Activated naive CD4-positive, alpha-beta T cell treated with anti-CD3 and anti-CD28 coated beads for 36 hours (primary cell): ENCODE measurements at places on chromosomes 3 and 15.

GRCh38 chr3:194423317-194423716, 24.3 kb upstream of the GP5 start:
- H3K27ac ChIP-seq: no peak overlapping the region
- no peak for DNase-seq
- no peaks in the 10 kb centered on the region for H3K4me1 ChIP-seq
- no peak overlapping the region for H3K4me3 ChIP-seq
- peaks cover 29% of the 10 kb centered on the region for H3K36me3 ChIP-seq

GRCh38 chr3:108301695-108302404, 5.5 kb downstream of the HHLA2 start:
- peak overlapping the region; percentile 48 for H3K4me3 ChIP-seq
- H3K27ac ChIP-seq: peak overlapping the region; percentile 59
- DNase-seq: peak; percentile 26
- no peaks in the 10 kb centered on the region for H3K27me3 ChIP-seq
- H3K4me1 ChIP-seq: peaks cover 45% of the 10 kb centered on the region
- no peaks in the 10 kb centered on the region for H3K36me3 ChIP-seq

- H3K36me3 ChIP-seq: peaks cover 1% of the 10 kb centered on the region
- DNase-seq: no peak
- no peaks in the 10 kb centered on the region for H3K4me1 ChIP-seq
- no peak overlapping the region for H3K4me3 ChIP-seq
- H3K27me3 ChIP-seq: no peaks in the 10 kb centered on the region
These were observed 413.4 kb upstream of the CFAP20DC start for GRCh38 chr3:59463253-59463652.

- no peaks in the 10 kb centered on the region for H3K36me3 ChIP-seq
- H3K4me1 ChIP-seq: peaks cover 13% of the 10 kb centered on the region
- no peaks in the 10 kb centered on the region for H3K27me3 ChIP-seq
- no peak for DNase-seq
- no peak overlapping the region for H3K27ac ChIP-seq
These were observed 166.4 kb upstream of the UBE2E2 start for GRCh38 chr3:23036728-23037127.

DNA sequence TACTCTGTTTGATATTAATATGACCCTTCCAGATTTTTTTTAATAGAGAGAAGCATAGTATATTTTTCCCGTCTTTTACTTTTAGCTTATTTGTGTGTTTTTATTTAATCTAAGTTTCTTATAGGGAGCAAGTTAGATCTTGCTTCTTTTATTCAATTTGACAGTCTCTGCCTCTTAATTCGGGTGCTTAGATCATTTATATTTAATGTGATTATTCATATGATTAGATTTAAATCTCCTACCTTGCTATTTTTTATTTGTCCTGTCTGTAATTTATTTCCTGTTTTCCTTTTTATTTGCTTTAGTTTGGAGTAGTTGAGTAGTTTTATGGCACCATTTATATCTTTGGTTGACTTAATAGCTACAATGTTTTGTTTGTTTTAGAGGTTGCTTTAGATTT, 66.1 kb downstream of the GJD2 start:
- peaks cover 6% of the 10 kb centered on the region for H3K27me3 ChIP-seq
- H3K27ac ChIP-seq: no peak overlapping the region
- H3K4me3 ChIP-seq: no peak overlapping the region
- H3K36me3 ChIP-seq: no peaks in the 10 kb centered on the region

GRCh38 chr3:84547207-84547606, 411.6 kb upstream of the CADM2 start:
- H3K27ac ChIP-seq: no peak overlapping the region
- no peaks in the 10 kb centered on the region for H3K36me3 ChIP-seq

GRCh38 chr3:50491023-50491422, 12.4 kb downstream of the CACNA2D2 start:
- H3K4me3 ChIP-seq: no peak overlapping the region
- H3K27ac ChIP-seq: no peak overlapping the region
- H3K4me1 ChIP-seq: peaks cover 9% of the 10 kb centered on the region
- no peaks in the 10 kb centered on the region for H3K27me3 ChIP-seq
- peak; percentile 58 for DNase-seq
- no peaks in the 10 kb centered on the region for H3K36me3 ChIP-seq

DNA sequence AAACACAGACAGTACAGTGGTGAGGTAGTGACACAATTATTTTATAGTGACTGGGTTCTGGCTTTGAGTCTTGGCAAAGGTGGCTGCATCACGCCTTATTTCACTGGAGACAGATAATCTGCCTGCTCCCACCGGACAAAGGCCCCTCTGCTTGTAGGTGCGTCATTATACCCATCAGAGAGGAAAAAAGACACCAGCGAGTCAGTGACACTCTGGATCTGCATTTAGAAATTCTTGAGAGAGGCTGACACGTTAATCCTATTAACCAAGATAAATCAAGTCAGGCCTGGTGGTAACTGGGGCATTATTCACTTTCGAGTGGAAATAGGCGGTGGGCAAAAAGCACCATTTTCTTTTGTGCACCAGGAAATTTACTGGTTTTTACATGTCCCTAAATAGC, 76.2 kb downstream of the NR2F2 start:
- H3K27me3 ChIP-seq: peaks cover 55% of the 10 kb centered on the region
- peaks cover 14% of the 10 kb centered on the region for H3K4me1 ChIP-seq
- no peak overlapping the region for H3K4me3 ChIP-seq
- no peak overlapping the region for H3K27ac ChIP-seq
- no peak for DNase-seq

DNA sequence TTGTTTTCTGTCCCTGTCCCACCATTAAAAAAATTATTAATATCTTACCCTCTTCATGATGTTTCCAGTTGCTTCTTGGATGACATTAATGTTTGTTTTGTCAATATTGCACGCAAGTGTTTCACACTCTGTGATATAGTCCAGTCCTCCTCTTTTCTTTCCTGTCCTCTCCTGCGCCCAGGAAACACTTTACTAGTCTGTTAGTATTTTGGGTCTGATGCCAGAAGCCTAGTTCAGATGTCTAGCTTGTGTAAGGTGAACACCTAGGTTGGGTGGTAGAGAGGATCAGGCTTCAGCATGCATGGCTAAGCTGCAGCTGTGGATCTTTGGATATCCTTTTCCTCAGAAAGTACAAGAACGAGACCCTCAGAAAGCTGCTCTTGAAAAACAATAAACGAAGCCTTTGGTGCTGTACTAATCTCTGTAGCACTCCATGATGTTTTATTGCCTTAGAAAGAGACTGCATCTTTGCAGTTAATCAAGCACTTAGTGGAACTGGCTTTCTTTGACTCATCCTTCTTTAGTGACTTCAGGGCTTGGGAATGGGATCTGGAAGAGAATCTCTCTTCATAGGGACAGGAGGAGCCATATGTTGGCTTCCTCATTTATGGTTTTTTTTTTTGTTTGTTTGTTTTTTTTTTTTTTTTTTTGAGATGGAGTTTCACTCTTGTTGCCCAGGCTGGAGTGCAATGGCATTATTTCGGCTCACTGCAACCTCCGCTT, 253.4 kb downstream of the LPP start:
- H3K27ac ChIP-seq: no peak overlapping the region
- no peaks in the 10 kb centered on the region for H3K27me3 ChIP-seq
- peaks cover 20% of the 10 kb centered on the region for H3K36me3 ChIP-seq
- no peak for DNase-seq

GRCh38 chr3:62795978-62796657, 79.1 kb downstream of the CADPS start:
- no peak overlapping the region for H3K4me3 ChIP-seq
- no peaks in the 10 kb centered on the region for H3K27me3 ChIP-seq
- no peak for DNase-seq
- H3K27ac ChIP-seq: no peak overlapping the region
- H3K36me3 ChIP-seq: peaks cover 2% of the 10 kb centered on the region

GRCh38 chr3:152139651-152140050, 129.1 kb upstream of the MBNL1 start:
- DNase-seq: no peak
- no peaks in the 10 kb centered on the region for H3K4me1 ChIP-seq
- no peaks in the 10 kb centered on the region for H3K27me3 ChIP-seq
- no peaks in the 10 kb centered on the region for H3K36me3 ChIP-seq
- H3K4me3 ChIP-seq: no peak overlapping the region

GRCh38 chr3:119676020-119676419, 1.2 kb downstream of the COX17 start:
- peaks cover 26% of the 10 kb centered on the region for H3K36me3 ChIP-seq
- H3K4me3 ChIP-seq: peak overlapping the region; percentile 82
- peaks cover 36% of the 10 kb centered on the region for H3K4me1 ChIP-seq
- H3K27ac ChIP-seq: peak overlapping the region; percentile 95

GRCh38 chr15:46676233-46677206, 1040.8 kb upstream of the SEMA6D start:
- DNase-seq: no peak
- H3K27me3 ChIP-seq: no peaks in the 10 kb centered on the region
- H3K4me1 ChIP-seq: no peaks in the 10 kb centered on the region
- H3K27ac ChIP-seq: no peak overlapping the region
- H3K4me3 ChIP-seq: no peak overlapping the region
- H3K36me3 ChIP-seq: no peaks in the 10 kb centered on the region

DNA sequence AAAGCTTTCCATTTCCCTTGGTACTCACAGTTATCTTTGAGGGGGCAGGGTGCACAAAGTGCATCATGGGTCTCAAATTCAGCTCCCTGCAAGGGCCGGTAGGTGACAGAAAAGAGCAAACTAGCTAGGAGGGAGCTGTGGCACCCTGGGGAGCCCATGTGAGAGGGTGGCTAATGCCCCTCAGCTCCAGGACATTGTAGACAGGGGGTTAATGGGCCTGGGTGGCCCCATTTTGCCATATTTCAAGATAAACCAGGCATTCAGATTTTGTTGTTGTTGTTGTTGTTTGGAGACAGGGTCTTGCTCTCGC, 3.7 kb upstream of the SLC6A6 start:
- no peak for DNase-seq
- no peaks in the 10 kb centered on the region for H3K27me3 ChIP-seq
- H3K4me1 ChIP-seq: peaks cover 11% of the 10 kb centered on the region
- H3K27ac ChIP-seq: no peak overlapping the region

DNA sequence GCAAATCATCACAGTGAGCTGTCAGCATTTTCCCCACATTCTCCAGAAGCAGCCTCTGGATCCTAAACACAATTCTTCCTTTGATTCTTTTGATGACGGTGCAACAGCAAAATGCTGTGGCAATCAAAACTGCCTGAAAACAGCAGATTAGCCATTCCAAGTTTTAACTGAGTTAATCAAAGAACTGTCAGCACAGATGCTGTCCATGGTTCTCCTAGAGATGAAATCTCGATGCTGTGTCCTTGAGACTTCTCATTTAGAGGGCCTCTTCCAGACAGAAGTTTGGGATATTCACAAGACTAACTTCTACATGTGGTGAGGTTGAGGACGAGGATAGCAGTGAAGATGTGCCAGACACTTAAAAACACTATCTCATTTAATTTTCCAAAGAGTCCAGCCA, 50.4 kb upstream of the GYG1 start:
- no peaks in the 10 kb centered on the region for H3K36me3 ChIP-seq
- DNase-seq: no peak
- H3K27ac ChIP-seq: no peak overlapping the region
- H3K27me3 ChIP-seq: peaks cover 13% of the 10 kb centered on the region
- no peak overlapping the region for H3K4me3 ChIP-seq

DNA sequence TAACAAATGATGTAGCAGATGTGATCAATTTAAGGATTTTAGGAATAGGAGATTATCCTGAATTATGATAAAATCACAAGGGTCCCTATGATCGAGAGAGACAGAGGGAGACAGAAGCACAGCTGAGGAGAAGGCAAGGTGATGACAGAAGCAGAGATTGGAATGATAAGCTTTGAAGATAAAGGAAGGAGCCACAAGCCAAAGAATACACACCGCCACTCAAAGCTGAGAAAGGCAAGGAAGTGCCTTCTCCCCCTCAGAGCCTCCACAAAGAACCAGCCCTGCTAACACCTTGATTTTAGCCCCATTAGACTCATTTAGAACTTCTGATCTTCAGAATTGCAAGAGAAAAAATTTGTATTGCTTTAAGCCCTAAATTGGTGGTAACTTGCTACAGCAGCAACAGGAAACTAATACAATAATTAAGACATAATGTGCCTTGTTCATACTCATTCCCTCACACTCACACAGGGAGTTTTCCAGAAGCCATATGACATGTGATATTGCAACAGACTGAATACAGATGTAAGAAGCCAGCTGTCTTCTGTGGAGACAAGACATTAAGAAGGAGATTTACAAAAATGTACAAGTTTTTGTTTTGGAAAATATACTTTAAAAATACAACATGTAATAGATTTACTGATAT, 38.2 kb downstream of the TRANK1 start:
- H3K4me3 ChIP-seq: peak overlapping the region; percentile 36
- H3K27me3 ChIP-seq: no peaks in the 10 kb centered on the region
- peak overlapping the region; percentile 25 for H3K27ac ChIP-seq
- no peaks in the 10 kb centered on the region for H3K36me3 ChIP-seq
- H3K4me1 ChIP-seq: peaks cover 62% of the 10 kb centered on the region
- DNase-seq: peak; percentile 26

GRCh38 chr15:58966698-58967097, 20.8 kb upstream of the RNF111 start:
- H3K27ac ChIP-seq: no peak overlapping the region
- no peak for DNase-seq
- H3K27me3 ChIP-seq: no peaks in the 10 kb centered on the region
- no peak overlapping the region for H3K4me3 ChIP-seq
- no peaks in the 10 kb centered on the region for H3K36me3 ChIP-seq

DNA sequence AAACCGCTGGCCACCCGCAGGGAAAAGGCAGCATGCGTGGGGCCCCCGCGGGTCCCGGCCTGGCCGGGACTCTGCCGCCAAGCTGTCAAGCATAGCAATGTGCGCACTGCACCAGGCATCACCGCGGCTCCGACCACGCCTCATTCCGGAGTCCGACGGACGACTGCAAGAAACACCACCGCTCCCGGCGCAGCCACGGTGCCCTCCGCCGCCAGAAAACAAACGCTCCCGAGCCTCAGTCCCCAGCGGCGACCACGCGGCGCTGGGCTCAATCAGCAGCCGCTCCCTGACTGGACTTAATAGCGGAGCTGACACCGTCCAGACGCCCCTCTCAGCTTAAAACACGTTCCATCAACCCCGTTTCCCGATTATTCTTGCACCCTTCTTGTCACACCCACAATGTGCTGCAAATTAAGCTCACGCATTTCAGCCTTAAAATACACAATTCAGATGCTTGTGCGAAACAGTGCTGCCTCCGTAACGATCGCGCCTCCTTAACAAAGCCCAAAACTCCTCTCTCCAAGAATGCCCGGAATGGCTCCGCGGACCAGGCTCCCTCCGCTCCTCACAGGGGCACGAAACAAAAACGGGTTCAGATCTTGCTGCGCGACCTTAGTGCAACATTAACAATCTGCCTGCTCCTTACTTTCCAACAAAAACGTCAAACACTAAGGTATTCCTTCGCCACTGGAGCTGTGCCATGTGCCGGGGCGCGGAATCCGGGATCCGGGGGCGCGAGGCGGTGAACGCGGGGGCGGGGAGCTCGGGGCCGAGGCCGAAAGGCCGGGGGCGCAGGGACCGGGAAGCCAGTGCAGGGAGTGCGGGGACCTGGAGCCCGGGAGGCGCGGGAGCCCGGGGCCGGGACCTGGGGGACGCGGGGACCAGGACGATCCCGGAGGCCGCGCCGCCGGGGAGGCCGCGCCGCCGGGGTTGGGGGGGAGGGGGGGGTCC, 655 bp downstream of the CYFIP1 start:
- H3K27ac ChIP-seq: no peak overlapping the region
- peak; percentile 48 for DNase-seq
- peaks cover 20% of the 10 kb centered on the region for H3K27me3 ChIP-seq
- peak overlapping the region; percentile 91 for H3K4me3 ChIP-seq

GRCh38 chr3:14439501-14440167, 37.2 kb downstream of the SLC6A6 start:
- no peak overlapping the region for H3K4me3 ChIP-seq
- no peaks in the 10 kb centered on the region for H3K27me3 ChIP-seq
- peaks cover 6% of the 10 kb centered on the region for H3K36me3 ChIP-seq
- peaks cover 16% of the 10 kb centered on the region for H3K4me1 ChIP-seq
- DNase-seq: no peak
- H3K27ac ChIP-seq: no peak overlapping the region

- H3K4me3 ChIP-seq: no peak overlapping the region
- DNase-seq: no peak
- no peaks in the 10 kb centered on the region for H3K36me3 ChIP-seq
- H3K4me1 ChIP-seq: no peaks in the 10 kb centered on the region
- peaks cover 4% of the 10 kb centered on the region for H3K27me3 ChIP-seq
These were observed 26.0 kb downstream of the CYP19A1 start for GRCh38 chr15:51312166-51313073.
